Activated naive CD4-positive, alpha-beta T cell (primary cell): ENCODE measurements at places on chromosomes 11 and 22.
A peak's percentile ranks its signal among the peaks of the same experiment; 100 is the strongest.

DNA sequence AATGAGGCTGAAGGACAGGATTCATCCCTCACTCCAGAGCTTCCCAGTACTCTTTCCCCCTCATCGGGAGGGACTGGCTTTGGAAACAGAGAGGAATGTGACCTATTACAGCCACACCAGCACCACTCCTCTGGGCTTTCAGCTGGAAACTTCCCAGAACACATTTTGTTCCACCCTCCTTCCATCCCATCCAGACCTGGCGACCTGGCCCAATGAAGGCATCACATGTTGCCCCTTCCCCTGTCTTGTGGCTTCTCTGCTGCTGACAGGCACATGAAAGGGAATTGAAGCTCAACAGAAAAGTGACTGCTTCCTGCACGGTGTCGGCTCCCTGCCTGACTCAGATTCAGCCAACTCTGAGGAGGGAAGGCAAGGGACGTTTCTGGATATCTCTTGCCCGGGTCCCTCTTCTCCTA is 19.1 kb downstream of the IRAG1 start:
- DNase-seq, result no peak

DNA sequence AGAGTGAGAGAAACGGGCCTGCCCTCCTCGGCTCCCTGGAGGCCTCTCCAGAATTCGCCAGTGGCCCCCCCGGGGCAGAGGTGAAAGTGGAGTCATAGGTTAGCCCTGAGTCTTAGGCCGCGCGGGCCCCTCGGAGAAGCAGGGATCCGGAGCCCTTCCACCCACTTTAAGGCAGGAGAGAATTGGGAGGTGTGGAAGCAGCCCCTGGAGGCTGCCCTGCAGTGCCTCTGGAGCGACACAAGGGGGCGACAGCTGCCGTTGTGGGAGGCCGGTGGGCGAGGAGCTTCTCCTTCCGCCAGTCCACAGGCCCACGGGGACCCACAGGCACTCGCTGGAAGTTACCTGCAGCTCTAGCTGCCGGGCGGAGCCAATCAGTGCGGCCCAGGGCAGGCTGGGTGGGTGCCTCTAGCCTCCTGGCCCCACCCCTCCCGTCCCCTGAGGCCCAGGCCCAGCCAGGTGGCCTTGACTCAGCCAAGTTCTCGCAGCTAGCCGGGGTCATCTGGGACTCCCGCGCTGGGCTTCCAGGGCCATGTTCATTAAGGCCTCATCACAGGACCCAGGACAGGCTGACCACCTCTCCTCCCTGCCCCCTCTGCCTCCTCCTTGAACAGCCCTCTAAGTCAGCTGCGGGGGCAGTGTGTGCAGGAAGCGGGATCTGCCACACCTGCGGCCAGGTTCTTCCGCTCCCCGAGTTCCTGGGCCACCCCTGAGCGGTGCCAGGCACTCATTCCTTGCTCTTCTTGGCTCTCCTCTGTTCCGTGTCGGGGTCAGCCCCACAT is 5.0 kb downstream of the DGKZ start:
- peak; percentile 69 for DNase-seq

- DNase-seq, result peak; percentile 5
Observed at GRCh38 chr22:43481568-43482317, 69.9 kb downstream of the MPPED1 start.

DNA sequence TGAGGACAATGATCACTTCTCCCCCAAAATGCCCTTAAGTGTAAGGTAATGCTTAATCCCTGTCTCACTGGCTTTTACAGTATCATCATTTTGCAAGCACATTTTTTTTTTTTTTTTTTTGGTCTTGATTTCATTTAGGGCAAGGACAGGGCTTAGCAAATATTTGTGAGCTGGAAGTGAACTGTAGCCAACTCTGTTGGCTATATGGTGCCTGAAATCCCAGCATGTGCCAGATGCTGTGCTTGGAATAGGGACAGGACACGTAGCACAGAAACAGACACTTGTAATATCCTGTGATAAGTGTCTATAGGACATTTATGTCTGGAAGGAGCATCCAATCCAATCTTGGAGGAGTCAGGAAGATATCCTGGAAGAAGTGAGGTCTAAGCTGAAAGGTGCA is 198.3 kb downstream of the NAV2 start:
- no peak for DNase-seq

DNA sequence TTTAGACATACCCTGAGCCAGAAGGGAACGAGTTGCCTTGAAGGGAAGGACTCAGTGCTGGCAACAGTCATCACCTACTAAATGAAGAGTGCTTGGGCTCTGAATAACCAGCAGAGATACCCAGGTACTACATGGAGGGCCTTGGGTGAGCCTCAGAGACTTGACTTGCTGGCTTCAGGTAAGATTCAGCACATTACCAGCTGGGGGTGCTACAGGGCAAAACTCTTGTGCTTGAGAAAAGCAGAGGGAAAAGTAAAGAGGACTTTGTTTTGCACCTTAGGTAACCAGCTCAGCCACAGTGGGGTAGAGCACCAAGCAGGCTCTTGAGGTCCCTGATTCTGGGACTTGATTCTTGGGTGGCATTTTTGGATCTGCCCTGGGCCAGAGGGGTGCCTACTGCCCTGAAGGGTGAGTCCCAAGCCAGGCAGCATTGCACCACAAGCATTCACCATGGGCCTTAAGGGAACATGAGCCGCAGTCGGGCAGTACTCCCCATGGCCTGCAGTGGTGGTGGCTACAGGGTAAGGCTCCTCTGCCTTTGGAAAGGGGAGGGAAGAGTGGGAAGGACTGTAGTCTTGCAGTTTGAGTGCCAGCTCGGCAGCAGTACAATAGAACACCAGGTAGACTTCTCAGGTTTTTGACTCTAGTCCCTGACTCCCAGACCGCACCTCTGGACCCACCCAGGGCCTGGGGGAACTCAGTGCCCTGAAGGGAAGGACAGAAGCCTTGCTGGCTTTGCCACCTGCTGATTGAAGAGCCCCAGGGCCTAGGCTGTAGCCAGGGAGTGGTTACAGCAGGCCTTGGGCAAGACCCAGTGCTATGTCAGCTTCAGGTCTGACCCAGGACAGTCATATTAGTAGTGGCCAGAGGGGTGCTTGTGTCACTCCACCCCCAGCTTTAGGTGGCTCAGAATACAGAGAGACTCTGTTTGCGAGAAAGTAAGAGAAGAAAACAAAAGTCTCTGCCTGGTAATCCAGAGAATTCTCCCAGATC is 22.7 kb upstream of the PLEKHA7 start:
- DNase-seq, result no peak

DNA sequence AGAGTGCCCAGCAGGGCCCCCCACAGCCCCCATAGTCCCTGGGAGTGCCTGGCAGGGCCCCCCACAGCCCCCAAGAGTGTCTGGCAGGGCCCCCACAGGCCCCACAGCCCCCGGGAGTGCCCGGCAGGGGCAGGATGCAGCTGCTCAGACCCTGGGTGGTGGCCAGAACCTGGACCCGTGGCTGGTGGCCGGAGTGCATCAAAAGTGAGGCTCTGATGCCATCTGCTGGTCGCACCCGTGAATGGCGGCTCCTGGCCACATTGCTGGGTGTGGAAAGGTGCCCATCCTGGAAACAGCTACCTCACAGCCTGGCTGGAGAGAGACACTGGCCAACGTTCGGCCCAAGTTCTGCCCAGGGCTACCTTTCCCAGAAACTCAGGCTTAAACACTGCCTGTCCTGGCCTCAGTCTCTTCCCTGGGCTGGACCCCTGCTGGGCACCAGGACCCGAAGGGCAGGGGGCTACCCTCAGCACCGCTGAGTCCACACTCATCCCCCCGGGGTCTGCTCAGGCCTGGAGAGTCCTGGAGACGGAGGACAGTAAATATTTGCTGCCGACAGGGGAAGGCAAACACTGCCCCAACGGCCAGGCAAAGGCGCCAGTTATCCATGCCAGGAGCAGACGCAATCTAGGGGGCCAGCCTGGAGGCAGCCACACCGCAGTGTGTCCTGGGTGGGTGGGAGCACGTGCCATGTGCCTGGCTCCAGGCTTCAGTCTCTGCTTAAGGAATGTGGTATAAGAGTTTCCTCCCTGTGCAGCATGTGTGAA is 4.4 kb downstream of the INS start:
- DNase-seq, result peak; percentile 32

DNA sequence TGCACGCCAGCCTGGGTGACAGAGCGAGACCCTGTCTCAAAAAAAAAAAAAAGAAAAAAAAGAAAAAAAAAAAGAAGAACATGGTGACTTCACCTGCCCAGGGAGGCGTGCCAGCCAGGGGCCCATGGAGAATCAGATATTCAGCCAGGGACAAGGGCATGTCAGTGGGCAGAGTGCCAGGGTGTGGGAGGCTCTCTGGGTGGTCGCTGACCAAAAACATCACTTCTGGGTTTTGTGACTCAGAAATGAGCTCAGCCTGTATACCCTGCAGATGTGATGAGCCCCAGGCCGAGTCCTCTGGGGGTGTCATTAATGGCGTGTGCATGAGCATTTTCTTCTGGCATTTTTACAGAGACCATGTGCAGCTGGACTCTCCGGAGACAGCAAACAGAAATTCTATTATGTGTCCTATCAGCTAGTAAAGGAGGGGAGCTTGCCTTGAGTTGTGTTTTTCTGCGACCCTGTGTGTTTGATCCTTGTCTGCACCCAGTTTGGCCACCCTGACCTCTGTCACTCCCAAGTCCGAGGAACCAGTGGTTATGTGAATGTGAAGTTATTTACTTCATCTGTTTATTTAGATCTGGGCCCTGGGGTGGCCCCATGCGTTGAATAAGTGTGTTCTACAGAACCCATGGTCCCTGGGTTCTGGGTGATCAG is 53.6 kb downstream of the BCR start:
- no peak for DNase-seq

- no peak for DNase-seq
Observed at GRCh38 chr11:124640666-124641065, 18.0 kb downstream of the TBRG1 start.

DNA sequence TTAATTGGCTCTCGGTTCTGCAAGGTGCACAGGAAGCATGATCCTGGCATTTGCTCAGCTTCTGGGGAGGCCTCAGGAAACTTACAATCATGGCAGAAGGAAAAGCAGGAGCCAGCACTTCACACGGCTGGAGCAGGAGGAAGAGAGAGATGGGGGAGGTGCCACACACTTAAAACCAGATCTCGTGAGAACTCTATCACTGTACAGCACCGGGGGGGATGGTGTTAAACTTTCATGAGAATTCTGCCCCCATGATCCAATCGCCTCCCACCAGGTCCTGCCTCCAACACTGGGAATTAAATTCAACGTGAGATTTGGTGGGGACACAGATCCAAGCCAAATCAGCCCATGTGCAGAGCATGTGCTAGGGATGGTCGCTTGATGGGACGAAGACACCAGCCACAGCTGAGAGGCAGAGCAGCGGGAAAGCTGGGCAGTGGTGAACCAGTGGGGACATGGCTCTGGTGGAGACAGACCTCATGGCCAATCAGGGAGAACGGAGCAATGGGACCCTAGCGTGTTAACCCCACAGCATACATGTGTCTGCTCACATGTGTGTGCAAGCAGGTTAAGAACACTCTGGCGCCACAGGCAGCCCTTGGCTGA is 6.2 kb downstream of the TANGO2 start:
- DNase-seq, result no peak

DNA sequence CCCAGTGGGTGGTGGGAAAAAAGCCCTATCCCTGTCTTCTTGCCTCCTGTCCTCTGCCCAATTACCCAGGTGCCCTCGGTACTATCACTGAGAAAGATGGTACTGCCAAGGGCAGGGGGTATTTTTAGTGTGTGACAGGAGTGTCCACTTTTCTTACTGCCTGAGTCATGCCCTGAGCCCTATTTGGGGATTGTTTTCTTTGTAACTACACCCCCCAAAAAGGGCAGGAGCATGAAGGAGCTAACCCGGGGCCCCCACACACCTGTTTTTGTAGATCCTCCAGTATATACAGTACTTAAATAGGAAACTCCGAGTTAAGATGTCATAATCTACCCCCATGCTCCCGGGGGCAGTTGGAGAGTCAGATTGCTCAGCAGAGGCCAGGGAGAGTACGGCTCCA is 3.8 kb downstream of the SMTNL1 start:
- no peak for DNase-seq

GRCh38 chr11:91804042-91804441 is 420.6 kb upstream of the FAT3 start:
- no peak for DNase-seq
